Activated CD4-positive, alpha-beta T cell treated with anti-CD3 and anti-CD28 coated beads, Interleukin-2, Interleukin-4, amounts not matched to agents 100 ng/mL and 50 ng/mL, durations not matched to agents 16 hours and 8 hours (primary cell): ENCODE measurements at places on chromosomes 12 and 14.

DNA sequence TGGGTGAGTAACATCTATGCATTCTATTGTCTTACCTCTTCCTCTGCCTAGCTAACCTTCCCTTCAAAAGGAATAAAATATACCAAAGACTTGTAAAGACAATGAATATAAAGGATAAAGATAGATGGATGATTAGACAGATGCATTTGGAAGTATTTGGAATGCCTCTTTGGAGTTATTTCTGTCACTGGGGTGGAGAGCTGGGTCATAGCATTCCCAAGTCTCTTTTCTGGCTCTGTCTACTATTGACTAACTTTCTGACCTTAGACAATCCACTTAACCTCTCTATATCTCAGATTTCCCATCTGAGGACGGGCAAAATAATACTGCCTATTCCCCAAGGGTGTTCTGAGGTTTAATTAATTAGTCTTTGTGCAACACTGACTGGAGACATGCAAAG, 517.4 kb downstream of the DIO2 start:
- no peak for DNase-seq

DNA sequence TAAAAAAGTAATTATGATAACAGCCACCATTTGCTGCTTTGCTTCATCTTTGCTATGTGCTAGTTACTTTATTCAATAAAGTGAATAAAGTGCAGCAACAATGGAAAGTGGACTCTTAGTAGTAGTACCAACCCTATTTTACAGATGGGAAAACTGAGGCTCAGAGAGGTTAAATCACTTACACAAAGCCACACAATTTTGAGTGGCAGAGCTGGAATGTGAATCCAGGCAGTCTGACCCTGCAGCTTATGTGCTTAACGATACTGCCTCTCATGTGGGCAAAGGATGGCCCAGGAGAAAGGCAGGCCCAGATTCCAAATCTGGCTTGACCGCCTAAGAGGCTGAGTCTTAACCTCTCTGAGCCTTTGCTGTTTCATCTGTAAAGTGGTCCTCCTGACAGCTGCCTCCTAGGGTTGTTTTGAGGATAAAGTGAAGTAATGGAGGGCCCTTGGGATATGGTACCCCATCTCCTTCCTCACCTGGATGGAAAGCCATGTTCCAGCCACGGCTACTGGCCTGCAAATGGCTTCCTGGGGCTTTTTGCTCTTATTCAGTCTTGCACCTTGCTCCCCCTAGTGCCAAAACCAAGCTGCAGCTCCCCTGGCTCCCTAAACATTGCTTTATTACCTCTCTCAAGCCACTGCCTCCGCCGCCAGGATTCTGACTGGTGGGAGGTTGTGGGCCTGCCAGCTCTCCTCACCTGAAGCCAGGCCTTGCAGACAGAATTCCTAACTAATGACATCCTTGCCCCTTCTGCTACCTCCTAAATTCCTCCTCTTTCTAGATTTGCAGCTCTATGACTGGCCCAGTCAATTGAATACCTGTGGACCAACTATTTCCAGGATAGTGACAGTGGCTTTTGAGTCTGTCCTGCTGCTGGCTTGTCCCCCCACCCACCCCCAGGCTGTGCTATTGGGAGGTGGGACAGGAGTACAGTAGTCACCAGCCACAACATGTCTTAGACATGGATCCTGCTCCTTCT, 283.3 kb upstream of the PWP1 start:
- peak; percentile 72 for DNase-seq

DNA sequence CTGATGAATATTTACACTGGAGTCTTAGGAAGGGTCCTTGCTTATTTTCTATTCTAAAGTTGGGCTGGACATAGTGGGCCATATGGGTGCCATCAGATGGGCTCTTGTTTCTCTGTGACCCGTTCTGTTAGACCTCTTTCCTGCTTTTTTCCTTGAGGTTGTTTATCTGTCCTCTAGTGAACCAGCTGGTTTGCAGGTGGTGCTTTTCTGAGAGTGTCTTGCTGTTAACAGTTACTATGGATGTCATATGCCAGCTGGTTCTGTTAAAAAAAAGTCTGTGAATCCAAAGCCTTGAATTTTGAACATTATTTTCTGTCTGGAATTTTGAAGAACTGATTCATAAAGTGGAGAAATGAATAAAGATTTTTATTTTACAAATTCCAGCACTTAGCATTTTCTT, 29.2 kb downstream of the ZC3H14 start:
- no peak for DNase-seq

GRCh38 chr12:110466791-110467190, 1.3 kb downstream of the GPN3 start:
- DNase-seq = no peak
